ENCODE measurements at places on chromosomes 16 and 17. TPM values are rescaled to one million over a fixed set of nuclear protein-coding genes. Genes with fewer than 3 reads are reported as not detected.
A peak's percentile ranks its signal among the peaks of the same experiment; 100 is the strongest.

ATP2A3 gene
- polyA plus RNA-seq, result 4.3 TPM

WNT9B gene
- 14.9 TPM for polyA plus RNA-seq

- DNase-seq, result no peak
Measured at GRCh38 chr16:89922477-89922883, 662 bp upstream of the TUBB3 start.

DNA sequence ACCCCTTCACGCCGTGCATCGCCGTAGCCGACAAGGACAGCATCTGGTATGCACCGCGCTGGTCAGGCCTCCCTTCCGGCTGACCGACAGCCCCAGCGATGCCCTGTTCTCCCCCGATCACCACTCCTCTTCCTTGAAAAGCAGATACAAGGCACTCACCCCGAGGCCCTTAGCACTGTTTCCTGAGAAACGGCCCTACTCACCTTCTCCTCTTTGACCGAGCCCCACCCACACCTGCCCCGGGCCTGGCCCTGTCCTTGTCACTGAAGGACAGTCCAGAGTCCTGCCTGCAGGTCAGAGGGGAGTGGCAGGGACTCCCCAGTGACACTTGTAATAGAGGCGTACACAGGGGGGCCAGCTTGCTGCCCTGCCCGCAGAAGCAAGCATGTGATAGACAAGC is 45.9 kb upstream of the CHMP6 start:
- no peak for DNase-seq

DNA sequence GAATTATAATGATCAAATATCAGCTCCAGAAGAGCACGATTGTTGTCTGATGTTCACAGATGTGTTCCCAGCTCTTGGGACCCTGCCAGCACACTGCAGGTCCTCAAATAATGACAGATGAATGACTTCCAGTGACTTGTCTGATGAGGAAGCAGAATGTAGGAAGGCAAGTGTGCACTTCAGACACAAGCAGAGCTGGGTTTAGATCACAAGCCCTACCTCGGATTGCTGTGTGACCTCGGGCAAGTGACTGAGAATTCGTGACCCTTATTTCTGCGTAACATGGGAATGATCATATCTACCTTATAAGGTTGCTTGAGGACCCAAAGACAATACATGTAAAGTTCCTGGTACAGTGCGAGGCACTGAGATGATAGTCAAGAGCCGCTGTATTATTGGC is 182.2 kb downstream of the ABCC12 start:
- no peak for DNase-seq

BLMH gene
- polyA plus RNA-seq, result 85.5 TPM

GRCh38 chr16:75309899-75310430 is 58.5 kb upstream of the BCAR1 start:
- no peak for DNase-seq

GRCh38 chr17:66799849-66800537 is 34.9 kb upstream of the CACNG5 start:
- no peak for DNase-seq

DNA sequence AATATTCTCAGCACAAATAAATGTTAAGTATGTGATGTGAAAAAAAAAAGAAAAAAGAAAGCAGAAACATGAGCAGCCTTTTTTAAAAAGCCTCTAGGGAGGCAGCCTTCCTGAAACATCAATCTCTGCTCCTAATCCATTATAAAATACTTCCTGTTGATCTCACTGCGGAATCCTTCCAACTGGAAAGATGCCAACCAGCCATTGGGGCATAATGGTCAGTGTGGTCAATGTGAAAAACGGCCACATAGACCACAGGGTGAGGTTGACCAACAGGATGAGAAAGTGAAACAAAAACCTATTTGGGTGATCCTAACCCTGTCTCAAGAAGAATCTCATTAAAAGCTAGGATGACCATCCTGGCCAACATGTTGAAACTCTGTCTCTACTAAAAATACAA is 26.1 kb upstream of the ABCA8 start:
- DNase-seq, result peak; percentile 39

TP53TG3C gene
- not detected for polyA plus RNA-seq

- no peak for DNase-seq
Measured at GRCh38 chr16:58345574-58346354, 46.5 kb upstream of the GINS3 start.

IGSF6 gene
- polyA plus RNA-seq, result 2.7 TPM

KRT37 gene
- polyA plus RNA-seq, result not detected

CCL16 gene
- 0.10 TPM for polyA plus RNA-seq

DNA sequence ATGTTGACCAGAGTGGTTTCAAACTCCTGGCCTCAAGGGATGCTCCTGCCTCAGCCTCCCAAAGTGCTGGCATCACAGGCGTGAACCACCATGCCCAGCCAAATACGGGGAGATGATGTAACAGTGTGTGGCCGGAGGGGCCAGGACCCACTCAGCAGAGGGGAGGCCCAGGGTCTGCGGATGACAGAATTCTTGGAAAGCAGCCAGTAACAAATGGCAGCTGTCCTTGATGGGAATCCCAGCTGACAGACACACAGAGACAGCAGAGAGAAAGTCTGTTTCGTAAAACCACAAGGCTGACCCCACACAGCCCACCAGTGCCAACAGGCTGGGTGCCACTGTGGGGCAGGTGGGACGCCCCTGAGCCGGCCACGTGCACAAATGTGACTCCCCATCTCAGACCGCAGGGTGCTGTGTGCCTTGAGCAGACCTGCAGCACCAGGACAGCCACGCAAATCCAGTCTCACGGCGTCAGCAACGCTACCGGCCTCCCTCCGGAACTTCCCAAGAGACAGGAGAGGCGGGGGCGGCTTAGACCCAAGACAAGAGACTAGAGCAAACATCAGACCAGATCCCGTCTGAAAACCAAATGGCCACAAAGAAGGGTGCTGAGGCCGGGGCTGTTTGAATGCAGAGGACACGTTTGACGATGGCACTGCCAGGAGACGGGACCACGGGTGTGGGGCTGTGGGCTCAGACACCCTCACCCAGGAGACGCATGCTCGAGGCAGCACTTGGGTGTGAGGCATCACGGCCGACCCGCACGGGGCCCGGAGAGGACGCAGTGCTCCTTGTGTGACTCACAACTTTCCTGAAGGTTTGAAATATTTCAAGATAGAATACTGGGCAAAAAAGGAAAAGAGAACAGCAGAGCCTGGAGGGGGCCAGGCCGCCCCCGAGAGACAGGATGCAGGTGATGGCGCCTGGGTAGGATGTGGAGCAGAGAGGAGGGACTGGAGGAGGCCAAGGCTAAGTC is 24.6 kb downstream of the CTU2 start:
- no peak for DNase-seq

DNA sequence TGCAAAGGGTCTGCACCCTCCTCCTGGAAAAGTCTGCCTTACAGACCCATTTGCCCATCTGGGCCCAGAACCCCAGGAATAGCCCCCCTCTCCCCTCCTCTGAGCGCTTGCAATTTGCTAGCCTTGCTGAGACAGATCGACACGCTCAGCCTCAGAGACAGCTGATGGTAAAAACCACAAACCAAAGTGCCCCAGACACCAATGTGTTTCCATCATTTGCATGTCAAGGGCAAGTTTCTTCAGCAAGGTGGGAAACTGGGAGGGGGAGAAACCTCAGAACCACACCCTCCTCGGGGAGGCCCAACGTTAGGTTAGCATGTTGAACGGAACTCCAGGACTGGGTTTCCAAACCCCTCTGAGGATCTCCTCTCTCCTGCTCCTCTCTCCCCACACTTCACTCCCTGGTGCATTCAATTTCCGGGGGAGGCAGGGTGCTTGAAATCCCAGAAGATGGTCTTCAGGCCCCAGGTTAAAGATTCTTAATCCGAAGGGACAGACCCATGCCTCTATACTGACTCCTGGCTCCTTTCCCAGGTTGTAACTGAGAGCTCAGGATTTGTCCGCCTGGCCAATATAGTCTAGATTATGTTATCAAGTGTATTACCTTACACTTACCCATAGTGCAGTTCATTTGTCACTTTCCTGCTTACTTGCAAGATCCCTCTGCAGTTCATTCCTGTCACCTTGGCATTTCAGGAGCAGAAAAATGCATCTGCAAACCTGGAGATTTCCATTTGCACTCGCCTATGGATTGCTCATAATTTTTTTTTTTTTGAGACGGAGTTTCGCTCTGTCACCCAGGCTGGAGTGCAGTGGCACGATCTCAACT is 1.3 kb upstream of the CUEDC1 start:
- no peak for DNase-seq

DNA sequence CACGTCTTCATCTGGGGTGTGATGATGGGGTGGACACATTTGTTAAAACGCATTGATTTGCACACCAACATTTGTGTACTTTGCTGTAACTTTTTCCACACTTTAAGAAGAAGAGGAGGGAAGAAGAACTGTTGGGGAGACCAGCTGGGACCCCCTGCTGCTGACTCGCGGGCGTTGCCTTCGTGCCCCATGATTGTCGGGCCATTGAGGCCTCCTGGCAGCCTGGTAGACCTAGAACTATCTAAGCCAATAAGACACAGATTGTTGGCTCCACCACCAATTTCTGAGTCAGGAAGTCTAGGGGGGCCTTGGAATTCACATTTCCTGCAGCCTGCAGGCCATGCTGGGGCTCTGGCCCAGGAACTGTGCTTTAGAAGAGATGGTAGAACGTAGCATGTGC is 105.5 kb downstream of the TNFRSF13B start:
- no peak for DNase-seq

PDIA2 gene
- polyA plus RNA-seq, result 0.32 TPM

DNA sequence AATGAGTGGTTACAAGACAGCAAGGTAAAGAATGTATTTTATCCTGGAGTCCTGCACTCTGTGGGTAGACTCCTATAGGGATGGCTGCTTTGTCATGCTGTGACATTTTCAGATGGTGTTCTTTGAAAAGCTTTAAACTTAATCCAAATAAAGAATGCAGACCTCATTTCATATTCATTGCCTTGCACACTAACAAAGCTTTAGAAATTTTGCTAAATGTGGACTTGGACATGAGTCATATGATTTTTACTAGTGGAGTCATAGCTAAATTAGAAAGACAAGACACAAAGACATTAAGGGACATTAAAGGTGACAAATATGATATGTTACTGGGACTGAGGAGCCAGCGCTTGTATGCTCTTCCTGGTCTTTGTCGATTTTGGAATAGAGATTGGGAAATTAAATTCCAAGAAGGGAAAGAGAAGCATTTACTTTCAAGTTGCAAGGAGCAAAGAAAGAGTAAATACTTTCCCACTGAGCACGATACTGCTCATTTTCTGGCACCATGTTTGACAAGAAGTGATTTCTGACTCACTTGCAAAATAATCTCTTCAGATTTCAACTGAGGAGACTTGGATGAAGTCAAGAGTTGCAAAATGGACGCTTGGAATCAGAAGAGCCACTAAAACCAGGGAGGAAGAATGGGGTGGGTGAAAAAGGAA is 152.9 kb upstream of the MYOCD start:
- DNase-seq, result no peak

DNA sequence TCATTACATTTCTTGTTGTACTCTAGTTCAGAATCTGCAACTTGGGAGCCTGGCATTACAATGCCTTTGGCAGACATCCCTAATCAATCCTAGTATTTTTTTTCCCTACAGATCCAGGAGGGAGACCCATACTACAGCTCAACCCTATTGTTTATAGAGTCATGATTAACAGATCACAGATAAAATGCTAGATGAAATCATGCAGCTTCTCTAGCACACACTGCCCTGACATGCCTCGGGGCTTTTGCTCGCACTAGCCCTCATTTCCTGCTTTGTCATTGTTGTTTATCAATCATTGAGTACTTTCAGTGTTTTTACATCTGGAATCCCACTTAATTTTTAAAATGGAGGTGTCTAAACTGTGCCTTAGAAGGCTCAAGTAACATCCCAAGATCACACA is 412.5 kb downstream of the CA10 start:
- no peak for DNase-seq

DNA sequence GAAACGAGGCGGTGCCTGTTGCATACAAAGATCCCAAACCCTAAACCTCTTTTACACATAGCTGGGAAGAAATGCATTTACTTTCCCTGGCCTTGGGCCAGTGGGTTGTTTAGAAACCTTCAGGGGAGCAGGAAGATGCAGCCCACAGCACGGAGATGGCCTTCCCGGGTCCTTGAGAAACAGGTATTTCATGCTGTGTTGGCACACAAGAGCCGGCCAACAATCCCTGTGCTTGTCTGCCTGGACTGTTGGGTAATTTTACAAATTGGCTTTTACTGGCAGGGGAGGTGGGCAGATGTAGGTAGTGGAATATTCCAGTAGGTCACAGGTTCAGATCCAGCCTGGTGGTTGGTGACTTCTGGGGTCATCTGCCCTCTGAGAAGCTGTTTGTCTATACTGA is 148.0 kb downstream of the FOXL1 start:
- DNase-seq, result no peak

GRCh38 chr16:49621241-49622083 is 234.4 kb downstream of the ZNF423 start:
- no peak for DNase-seq

- DNase-seq, result no peak
Measured at GRCh38 chr17:3802461-3803307, 1.7 kb upstream of the ITGAE start.

GRCh38 chr16:79480056-79480455 is 120.5 kb downstream of the MAF start:
- DNase-seq, result no peak

SLC12A3 gene
- 32.9 TPM for polyA plus RNA-seq

- no peak for DNase-seq
Measured at GRCh38 chr17:60128171-60128859, 21.5 kb upstream of the CA4 start.

- DNase-seq, result no peak
Measured at GRCh38 chr17:28702752-28703150, 8.9 kb downstream of the PROCA1 start.

SDR42E1 gene
- polyA plus RNA-seq, result 13.3 TPM

COIL gene
- polyA plus RNA-seq, result 36.3 TPM

GRCh38 chr16:28189245-28189644 is 22.5 kb downstream of the XPO6 start:
- no peak for DNase-seq

DNA sequence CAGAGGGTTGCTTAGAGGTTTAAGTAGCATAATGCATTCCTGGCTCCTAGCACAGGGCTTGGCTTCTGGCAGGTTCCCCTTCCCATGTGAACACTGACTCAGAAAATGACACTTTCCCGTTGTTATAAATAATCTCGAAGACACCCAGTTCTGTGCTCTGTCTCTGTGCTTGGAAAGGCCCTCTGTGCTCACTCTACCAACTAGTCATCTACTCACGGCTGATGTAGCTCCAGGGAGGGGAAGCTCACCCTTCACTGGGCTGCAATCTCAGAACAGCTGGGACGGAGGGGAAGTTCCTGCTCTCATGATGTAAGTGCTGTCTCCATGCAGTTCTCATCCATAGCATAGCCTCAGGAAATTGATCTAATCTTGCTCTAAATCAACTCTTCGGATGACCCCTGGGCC is 230.5 kb upstream of the ASIC2 start:
- DNase-seq, result no peak

DNA sequence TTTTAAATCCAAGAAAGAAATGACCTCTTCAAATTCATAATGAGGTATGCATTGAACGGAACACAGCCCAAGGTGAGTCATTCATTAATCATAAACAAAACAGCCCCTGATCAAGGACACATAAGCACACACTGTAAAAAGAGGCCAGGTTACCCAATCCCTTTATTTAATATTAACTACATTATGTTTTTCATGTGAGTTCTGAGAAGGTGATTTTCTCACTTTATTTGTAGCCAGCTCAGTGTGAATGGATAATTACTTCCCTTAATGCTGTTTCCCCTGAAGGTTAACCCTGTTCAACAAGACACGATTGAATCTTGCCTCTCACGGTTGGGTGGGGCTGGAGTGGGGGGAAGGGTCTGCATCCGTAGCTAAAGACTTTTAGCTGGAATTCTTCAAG is 257.3 kb upstream of the SALL1 start:
- DNase-seq, result no peak

Data from left renal pelvis (tissue), 4 donors.